ENCODE measurements at places on chromosomes 5 and 9. TPM values are rescaled to one million over a fixed set of nuclear protein-coding genes. Genes with fewer than 3 reads are reported as not detected.

GRCh38 chr5:111364992-111365391 lies 140.8 kb downstream of the CAMK4 start:
- H3K4me3 ChIP-seq, result no peak overlapping the region
- no peak overlapping the region for H3K27ac ChIP-seq
- H3K4me1 ChIP-seq, result no peaks in the 10 kb centered on the region

DNA sequence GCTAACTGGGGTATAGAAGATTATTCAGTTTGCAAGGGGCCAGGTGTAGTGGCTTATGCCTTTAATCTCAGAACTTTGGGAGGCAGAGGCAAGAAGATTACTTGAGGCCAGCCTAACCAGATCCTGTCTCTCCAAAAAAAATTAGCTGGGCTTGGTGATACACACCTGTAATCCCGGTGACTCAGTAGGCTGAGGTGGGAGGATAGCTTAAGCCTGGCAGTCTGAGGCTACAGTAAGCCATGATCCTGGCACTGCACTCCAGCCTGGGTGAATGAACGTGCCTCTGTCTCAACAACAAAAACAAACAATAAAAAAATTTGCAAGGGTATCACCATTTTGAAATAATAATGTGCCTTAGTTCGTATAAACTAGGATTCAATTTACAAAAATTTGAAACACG lies 51.3 kb downstream of the BAAT start:
- DNase-seq, result no peak
- H3K4me3 ChIP-seq, result no peak overlapping the region
- H3K36me3 ChIP-seq, result no peaks in the 10 kb centered on the region
- no peak overlapping the region for H3K27ac ChIP-seq

DNA sequence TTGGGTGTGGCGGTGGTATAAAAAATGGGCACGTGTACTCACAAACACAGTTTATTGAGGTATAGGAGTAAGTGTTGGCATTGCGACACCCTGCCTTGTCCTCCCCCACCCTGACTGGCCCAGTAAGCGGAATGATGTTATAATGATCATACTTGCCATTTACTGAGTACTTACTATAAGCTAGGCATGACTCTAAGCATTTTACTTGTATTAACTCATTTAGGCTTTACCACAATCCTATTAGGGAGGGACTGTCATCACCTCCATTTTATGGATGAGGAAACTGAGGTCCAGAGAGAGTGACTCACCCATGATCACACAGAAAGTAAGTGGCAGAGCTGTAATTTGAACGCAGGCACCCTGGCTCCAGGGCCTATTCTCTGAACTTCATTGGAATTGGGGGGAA lies 2.3 kb downstream of the SMIM3 start:
- H3K4me3 ChIP-seq, result peak overlapping the region; percentile 61
- H3K27me3 ChIP-seq, result no peaks in the 10 kb centered on the region
- no peaks in the 10 kb centered on the region for H3K4me1 ChIP-seq
- H3K36me3 ChIP-seq, result no peaks in the 10 kb centered on the region
- no peak for DNase-seq

Gene NR3C1
- total RNA-seq, result 80.1 TPM

- H3K4me1 ChIP-seq, result no peaks in the 10 kb centered on the region
- no peak overlapping the region for H3K4me3 ChIP-seq
- no peak for DNase-seq
- H3K27me3 ChIP-seq, result no peaks in the 10 kb centered on the region
- no peak overlapping the region for H3K27ac ChIP-seq
- H3K36me3 ChIP-seq, result no peaks in the 10 kb centered on the region
Measured at GRCh38 chr9:134487066-134487710, 154.4 kb upstream of the COL5A1 start.
